Thoracic aorta (tissue), 2 donors: ENCODE measurements at places on chromosomes 1 and 21. TPM values are rescaled to one million over a fixed set of nuclear protein-coding genes. Genes with fewer than 3 reads are reported as not detected.

- H3K27me3 ChIP-seq: no peaks in the 10 kb centered on the region
- DNase-seq: no peak
- no peak overlapping the region for H3K4me3 ChIP-seq
- no peaks in the 10 kb centered on the region for H3K36me3 ChIP-seq
- no peak overlapping the region for H3K27ac ChIP-seq
These were observed 71.2 kb downstream of the LRRC40 start for GRCh38 chr1:70134148-70134547.

GRCh38 chr1:1364266-1364665, 5.9 kb upstream of the MXRA8 start:
- no peaks in the 10 kb centered on the region for H3K36me3 ChIP-seq
- no peaks in the 10 kb centered on the region for H3K27me3 ChIP-seq
- H3K27ac ChIP-seq: no peak overlapping the region
- no peak for DNase-seq
- H3K4me1 ChIP-seq: peaks cover 32% of the 10 kb centered on the region

- no peaks in the 10 kb centered on the region for H3K27me3 ChIP-seq
- no peaks in the 10 kb centered on the region for H3K4me1 ChIP-seq
- H3K4me3 ChIP-seq: no peak overlapping the region
- no peak for DNase-seq
- H3K36me3 ChIP-seq: no peaks in the 10 kb centered on the region
- H3K27ac ChIP-seq: no peak overlapping the region
These were observed 344.2 kb downstream of the VAV3 start for GRCh38 chr1:107620753-107621152.

- H3K27me3 ChIP-seq: no peaks in the 10 kb centered on the region
- H3K27ac ChIP-seq: no peak overlapping the region
- H3K4me1 ChIP-seq: peaks cover 3% of the 10 kb centered on the region
- H3K4me3 ChIP-seq: no peak overlapping the region
- no peak for DNase-seq
These were observed 29.1 kb downstream of the SLC16A1 start for GRCh38 chr1:112926858-112927257.

DNA sequence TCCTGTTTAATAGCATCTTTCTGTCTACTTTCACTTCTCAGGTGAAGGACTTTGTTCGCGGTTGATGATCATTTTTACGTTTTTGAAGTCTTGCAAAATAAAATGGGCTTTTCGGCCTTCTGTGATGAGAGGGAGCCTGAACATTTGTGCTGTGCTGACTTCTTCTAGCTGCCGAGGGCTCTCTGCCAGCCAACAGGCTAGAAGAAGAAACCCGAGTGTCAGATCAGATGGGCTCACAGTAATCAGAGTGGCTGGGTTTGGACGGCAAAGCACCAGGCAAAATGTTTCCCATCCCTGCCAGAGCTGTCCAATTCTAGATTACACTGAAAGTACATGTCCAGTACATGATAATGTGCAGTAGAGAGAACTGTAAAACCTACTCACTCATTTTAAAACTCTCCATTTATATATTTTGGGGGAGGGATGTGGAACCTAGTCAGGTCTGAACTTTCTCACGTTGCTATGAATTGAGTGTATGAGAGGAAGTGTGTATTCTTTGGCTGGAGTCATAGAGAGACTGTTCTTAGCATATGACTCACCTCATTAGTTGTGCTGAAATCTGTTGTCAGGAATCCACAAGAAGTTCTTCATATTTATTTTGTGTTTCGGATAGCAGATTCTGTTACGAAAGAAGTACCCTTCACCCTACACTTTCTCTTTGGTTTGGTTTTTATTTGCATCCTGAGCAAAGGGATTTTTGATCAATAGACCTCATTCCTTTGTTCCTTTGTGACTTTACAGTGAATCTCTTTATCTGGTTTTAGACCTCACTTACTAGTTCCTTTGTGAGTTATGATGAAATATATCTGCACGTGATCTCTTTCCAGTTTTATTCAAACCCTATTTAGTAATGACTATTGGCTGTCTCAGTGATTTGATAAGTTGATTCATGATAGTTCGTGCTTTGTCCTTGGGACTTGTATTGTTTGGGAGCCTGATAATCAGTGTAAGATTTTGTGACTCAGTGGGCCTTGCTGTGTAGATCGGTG, 4.8 kb downstream of the ATP1A1 start:
- H3K4me3 ChIP-seq: peak overlapping the region; percentile 95
- no peak for DNase-seq
- H3K27ac ChIP-seq: peak overlapping the region; percentile 97
- no peaks in the 10 kb centered on the region for H3K36me3 ChIP-seq

DNA sequence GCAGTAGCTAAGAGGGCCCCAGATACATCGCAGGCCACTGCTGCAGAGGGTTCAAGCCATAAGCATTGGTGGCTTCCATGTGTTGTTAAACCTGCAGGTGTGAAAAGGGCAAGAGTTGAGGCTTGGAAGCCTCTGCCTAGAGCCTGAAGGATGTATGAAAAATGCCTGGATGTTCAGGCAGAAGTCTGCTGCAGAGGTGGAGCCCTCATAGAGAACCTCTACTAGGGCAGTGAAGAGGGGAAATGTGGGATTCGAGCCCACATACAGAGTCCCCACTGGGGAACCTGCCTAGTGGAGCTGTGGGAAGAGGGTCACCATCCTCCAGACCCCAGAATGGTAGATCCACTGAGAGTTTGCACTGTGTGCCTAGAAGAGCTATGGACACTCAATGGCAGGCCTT, 30.6 kb upstream of the ADGRL4 start:
- H3K36me3 ChIP-seq: no peaks in the 10 kb centered on the region
- no peaks in the 10 kb centered on the region for H3K4me1 ChIP-seq
- no peak overlapping the region for H3K27ac ChIP-seq
- H3K4me3 ChIP-seq: no peak overlapping the region
- no peaks in the 10 kb centered on the region for H3K27me3 ChIP-seq
- DNase-seq: no peak

- H3K4me3 ChIP-seq: no peak overlapping the region
- H3K36me3 ChIP-seq: no peaks in the 10 kb centered on the region
- no peaks in the 10 kb centered on the region for H3K27me3 ChIP-seq
- no peak for DNase-seq
These were observed 168.9 kb downstream of the FASLG start for GRCh38 chr1:172827841-172828240.

GRCh38 chr1:17377325-17377953, 5.4 kb downstream of the PADI6 start:
- DNase-seq: no peak
- H3K27me3 ChIP-seq: no peaks in the 10 kb centered on the region
- no peaks in the 10 kb centered on the region for H3K36me3 ChIP-seq
- no peak overlapping the region for H3K27ac ChIP-seq
- no peak overlapping the region for H3K4me3 ChIP-seq

- H3K4me1 ChIP-seq: no peaks in the 10 kb centered on the region
- H3K27me3 ChIP-seq: no peaks in the 10 kb centered on the region
- H3K27ac ChIP-seq: no peak overlapping the region
- H3K36me3 ChIP-seq: no peaks in the 10 kb centered on the region
These were observed 84.9 kb downstream of the LYST start for GRCh38 chr1:235781807-235782206.

DNA sequence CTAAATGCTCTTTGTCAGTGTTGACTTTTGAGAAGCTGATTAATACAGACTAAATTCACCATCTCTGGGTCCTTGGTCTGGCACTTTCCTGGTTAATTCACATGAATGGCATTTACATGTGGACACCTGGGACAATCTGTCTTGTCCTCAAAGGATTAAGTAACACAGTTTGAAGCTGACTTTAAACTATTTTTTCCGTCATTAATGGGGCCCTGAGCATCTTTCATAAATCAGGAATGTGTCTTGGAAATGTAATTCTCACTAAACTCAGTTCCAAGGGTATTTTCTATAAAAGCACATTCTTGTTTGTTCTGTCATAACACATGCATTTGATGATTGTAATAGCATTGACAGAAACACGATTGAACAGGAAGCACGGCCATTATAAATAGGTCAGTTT, 26.7 kb upstream of the NBL1 start:
- H3K27me3 ChIP-seq: no peaks in the 10 kb centered on the region
- no peak overlapping the region for H3K4me3 ChIP-seq
- peaks cover 5% of the 10 kb centered on the region for H3K36me3 ChIP-seq
- peaks cover 21% of the 10 kb centered on the region for H3K4me1 ChIP-seq
- DNase-seq: no peak

DNA sequence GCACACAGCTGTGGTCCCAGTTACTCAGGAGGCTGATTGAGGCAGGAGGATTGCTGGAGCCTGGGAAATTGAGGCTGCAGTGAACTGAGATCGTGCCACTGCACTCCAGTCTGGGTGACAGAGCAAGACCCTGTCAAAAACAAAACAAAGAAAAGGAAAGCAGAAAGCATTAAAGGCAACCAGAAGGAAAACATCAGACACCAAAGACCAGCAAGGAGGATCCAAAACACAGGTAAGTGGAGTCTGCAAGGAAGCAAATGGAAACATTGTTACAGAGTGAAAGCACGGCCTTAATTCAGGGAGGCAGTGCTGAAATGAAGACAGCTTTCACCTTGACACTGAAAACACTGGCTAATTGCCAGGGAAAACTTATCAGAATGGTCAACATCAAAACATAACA, 40.8 kb downstream of the CFAP74 start:
- no peaks in the 10 kb centered on the region for H3K36me3 ChIP-seq
- H3K27me3 ChIP-seq: peaks cover 5% of the 10 kb centered on the region
- H3K4me1 ChIP-seq: peaks cover 11% of the 10 kb centered on the region
- no peak overlapping the region for H3K4me3 ChIP-seq

DNA sequence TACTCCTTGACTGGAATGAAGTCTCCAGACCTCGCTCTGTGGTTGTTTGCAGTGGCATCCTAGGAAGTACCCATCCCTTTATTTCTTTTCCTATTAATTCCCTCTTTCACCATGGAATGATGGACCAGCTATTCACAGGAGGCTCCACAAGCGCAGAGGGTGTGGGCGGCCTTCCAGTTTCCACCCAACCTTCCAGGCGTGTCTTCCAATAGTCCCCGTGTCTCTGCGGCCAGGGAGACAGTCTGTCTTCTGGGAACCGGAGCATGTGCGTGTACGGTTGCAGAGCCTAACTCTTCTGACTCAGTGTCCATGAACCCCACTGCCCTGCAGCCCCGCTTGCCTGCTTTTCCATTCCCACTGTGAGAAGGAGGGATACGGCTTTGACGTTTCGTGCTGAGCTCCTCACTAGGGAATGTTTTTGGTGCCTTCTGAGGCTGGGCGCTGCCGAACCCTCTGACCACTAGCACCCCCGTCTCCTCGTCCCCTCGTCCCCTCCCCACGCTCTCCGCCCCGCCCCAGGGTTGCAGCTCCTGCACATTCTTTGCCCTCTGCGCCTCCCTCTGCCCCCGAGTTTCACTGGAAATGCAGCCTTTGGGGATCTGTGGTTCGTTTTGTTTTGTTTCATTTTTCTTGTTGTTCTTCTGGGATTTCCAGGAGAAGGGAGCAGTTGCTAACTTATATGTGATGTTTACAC, 26.3 kb upstream of the FAM3B start:
- H3K27ac ChIP-seq: no peak overlapping the region
- peak overlapping the region; percentile 51 for H3K4me3 ChIP-seq
- H3K27me3 ChIP-seq: no peaks in the 10 kb centered on the region

DNA sequence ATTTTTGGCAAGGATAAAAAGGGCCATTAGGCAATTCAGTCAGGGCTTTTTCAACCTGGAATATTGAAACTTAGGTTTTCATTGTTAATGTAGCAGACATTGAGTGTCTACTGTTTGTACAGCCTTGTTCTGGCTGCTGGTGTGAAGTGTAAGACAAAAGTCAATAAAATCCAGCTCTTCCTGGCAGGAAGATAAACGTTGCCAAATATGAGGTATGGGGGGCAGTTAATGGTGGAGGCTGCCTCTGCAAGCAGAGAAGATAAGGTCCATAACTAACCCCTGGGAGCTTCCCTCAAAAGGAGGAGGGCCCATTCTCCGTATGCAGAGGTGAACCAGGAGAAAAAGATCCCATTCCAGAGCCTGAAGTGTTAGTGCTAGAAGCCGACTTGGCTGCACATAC, 19.5 kb upstream of the SHE start:
- DNase-seq: no peak
- H3K4me3 ChIP-seq: no peak overlapping the region

DNA sequence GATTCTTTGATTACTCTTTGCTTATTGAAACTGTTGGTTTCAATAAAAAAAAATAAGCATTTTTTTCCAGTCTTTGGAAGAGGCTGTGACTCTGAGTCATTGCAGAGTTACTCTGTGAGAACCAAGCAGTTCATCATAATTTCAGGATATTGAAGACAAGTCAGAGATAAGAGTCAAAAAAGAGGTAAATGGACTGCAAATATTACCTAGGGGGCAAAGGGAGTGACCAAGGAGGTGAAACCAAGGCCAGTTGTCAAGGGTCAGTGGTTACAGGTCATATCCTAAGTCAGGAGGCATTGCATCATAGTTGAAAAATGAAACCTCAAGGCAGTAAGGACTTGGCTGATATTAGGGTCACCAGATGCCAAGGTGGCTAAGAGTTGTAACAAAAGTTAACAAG, 597.1 kb upstream of the USP24 start:
- no peaks in the 10 kb centered on the region for H3K27me3 ChIP-seq
- no peaks in the 10 kb centered on the region for H3K36me3 ChIP-seq
- no peak overlapping the region for H3K4me3 ChIP-seq
- H3K27ac ChIP-seq: no peak overlapping the region

- H3K4me3 ChIP-seq: no peak overlapping the region
- H3K27me3 ChIP-seq: no peaks in the 10 kb centered on the region
- peaks cover 3% of the 10 kb centered on the region for H3K4me1 ChIP-seq
- no peak for DNase-seq
- no peaks in the 10 kb centered on the region for H3K36me3 ChIP-seq
These were observed 75.0 kb upstream of the ACTRT2 start for GRCh38 chr1:2946291-2946690.

DNA sequence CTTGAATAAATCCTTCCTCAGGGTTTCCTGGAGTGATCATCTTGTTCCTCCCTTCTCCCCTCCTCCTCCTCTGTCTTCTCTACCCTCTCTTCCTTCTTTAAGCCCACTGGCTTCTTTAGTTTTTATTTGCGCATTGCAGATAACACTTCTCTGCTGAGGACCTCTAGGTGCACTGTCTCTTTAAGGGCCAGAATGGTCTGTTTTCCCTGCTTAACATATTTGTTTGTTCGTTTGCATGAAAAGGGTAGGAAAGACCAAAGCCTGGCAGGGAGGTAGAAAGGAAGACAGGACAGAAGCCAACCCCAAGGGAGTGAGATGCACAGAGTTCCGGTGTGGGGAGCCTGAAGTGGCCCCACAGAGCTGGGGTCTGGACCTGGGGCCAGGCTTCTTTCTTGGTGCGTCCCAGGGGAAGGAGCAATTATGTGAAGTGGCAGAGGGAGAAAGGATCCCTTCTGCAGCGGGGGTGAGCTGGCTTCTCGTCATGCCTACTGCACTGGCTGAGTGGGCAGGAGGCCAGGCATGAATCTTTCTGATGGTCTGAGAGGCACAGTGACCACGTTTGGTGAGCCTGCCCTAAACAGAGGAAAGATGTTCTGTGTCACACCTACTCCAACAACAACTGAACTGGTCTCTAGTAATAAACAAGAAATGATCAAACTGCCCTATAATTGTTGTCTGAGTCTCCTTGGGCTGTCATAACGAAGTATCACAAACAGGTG, 232.7 kb downstream of the KCNJ6 start:
- H3K27ac ChIP-seq: no peak overlapping the region
- H3K4me3 ChIP-seq: no peak overlapping the region
- no peaks in the 10 kb centered on the region for H3K27me3 ChIP-seq
- H3K36me3 ChIP-seq: no peaks in the 10 kb centered on the region
- DNase-seq: no peak

CFHR3 gene
- not detected for total RNA-seq

RIMS3 gene
- total RNA-seq: 33.7 TPM

ZNF436 gene
- 9.3 TPM for total RNA-seq

FCGR3B gene
- total RNA-seq: 2.7 TPM

LCE1D gene
- total RNA-seq: not detected

F13B gene
- not detected for total RNA-seq

NBPF6 gene
- total RNA-seq: not detected
